Gastrocnemius medialis (tissue), 4 donors: ENCODE measurements at places on chromosomes 3 and 15. TPM values are rescaled to one million over a fixed set of nuclear protein-coding genes. Genes with fewer than 3 reads are reported as not detected.

The GPR62 gene
- total RNA-seq, result 0.23 TPM

The HRH1 gene
- total RNA-seq, result 0.92 TPM

The A4GNT gene
- not detected for total RNA-seq

The SH2D7 gene
- not detected for total RNA-seq

The GOLGA6L10 gene
- 0.41 TPM for total RNA-seq

The STRIT1 gene
- total RNA-seq, result 1,273 TPM

The CYP11A1 gene
- total RNA-seq, result 0.62 TPM

The IGSF11 gene
- total RNA-seq, result 4.7 TPM

The WDR49 gene
- total RNA-seq, result 1.2 TPM

The ABHD10 gene
- 6.3 TPM for total RNA-seq

The TGM4 gene
- total RNA-seq, result not detected

The CFAP91 gene
- 0.20 TPM for total RNA-seq

The ARPIN gene
- 10.9 TPM for total RNA-seq

The MESP2 gene
- total RNA-seq, result not detected

The B3GNT5 gene
- 18.2 TPM for total RNA-seq

The SCG5 gene
- total RNA-seq, result 0.53 TPM

The ROBO2 gene
- 0.07 TPM for total RNA-seq

The PPM1L gene
- total RNA-seq, result 243 TPM

The CCDC12 gene
- 32.0 TPM for total RNA-seq

The DZIP1L gene
- 1.1 TPM for total RNA-seq

The CACNA2D2 gene
- 0.27 TPM for total RNA-seq

The TAGLN3 gene
- total RNA-seq, result not detected

The ZCWPW2 gene
- total RNA-seq, result not detected

The ERC2 gene
- not detected for total RNA-seq

The ZBTB47 gene
- total RNA-seq, result 189 TPM

The FOXL2 gene
- total RNA-seq, result not detected

The RAD51 gene
- 0.75 TPM for total RNA-seq

The AHSG gene
- total RNA-seq, result not detected
